Activated CD8-positive, alpha-beta memory T cell treated with anti-CD3 and anti-CD28 coated beads for 4 hours (primary cell): ENCODE measurements at places on chromosomes 12 and 14.

- DNase-seq = no peak
Measured at GRCh38 chr14:52312931-52313355, 1.2 kb upstream of the PTGER2 start.

GRCh38 chr12:27780612-27781408, 774 bp upstream of the MANSC4 start:
- DNase-seq = no peak

DNA sequence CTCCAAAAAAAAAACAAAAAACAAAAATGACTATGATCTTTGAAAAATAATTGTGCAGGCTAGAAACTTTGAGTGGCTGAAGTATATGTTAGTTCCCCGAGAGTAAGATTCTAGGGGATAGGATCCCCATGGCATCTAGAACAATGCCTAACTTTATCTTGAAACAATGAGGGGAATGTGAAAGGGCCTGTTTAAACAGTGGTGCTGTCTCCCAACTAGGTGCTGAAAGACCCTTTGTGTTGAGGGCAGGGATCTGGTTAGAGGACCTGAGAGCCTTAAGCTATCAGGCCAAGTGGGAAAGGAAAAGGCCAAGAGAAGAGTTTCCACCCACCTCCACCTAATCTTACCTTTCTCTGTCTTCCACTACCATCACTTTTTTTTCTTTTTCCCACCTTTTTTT, 6.8 kb upstream of the YLPM1 start:
- no peak for DNase-seq

DNA sequence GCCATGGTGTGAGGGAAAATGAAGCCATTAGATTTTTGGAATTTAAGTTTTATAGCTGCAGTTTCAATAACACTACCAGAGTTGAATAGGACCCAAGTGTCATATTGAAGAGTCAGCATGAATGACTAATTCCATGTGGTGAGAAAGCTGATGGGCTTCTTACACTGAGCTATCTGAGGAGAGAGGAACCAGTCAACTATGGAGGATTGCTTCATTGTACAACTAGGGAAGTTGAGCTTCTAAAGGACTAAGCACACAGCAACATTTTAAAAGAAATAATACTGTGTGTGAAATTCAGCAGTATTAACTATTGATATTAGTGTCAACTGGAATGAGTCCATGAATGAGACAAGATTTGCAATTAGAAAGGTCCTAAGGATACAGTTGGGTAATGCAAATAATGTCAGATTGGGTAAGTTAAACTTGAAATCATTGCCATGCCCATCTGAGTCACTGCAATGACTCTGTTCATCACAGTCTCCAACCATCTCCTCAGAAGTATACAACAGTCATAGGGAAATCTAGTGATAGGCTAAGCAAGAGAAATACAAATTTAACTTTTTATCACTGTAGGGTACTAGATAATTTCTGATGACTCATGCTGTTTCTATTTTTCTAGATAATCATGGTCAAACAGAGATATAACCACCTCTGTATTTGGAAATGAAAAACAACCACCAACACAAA, 394.2 kb downstream of the FSCB start:
- no peak for DNase-seq

DNA sequence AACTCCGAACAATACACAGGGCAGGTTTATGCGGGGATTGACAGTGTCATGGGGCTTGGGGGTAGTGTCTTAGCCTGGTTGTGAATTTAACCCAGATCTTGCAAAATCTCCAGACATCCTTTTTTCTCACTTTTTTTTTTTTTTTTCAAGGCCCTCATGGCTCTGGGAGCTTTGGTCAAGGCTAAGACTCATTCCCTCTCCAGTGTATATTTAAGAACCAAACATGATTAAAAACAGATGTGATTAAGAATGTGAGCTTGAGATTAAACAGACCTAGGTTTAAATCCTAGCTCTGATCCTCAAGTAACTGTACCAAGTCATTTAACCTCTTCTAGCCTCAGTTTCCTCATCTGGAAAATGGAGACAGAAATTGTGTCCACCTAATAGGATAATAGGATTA, 151.7 kb upstream of the FUT8 start:
- DNase-seq = no peak

GRCh38 chr14:60294411-60295069, 45.5 kb downstream of the PPM1A start:
- DNase-seq = no peak

- DNase-seq = no peak
Measured at GRCh38 chr12:77821699-77822203, 8.9 kb upstream of the NAV3 start.
